ENCODE measurements at places on chromosomes 4 and X.

DNA sequence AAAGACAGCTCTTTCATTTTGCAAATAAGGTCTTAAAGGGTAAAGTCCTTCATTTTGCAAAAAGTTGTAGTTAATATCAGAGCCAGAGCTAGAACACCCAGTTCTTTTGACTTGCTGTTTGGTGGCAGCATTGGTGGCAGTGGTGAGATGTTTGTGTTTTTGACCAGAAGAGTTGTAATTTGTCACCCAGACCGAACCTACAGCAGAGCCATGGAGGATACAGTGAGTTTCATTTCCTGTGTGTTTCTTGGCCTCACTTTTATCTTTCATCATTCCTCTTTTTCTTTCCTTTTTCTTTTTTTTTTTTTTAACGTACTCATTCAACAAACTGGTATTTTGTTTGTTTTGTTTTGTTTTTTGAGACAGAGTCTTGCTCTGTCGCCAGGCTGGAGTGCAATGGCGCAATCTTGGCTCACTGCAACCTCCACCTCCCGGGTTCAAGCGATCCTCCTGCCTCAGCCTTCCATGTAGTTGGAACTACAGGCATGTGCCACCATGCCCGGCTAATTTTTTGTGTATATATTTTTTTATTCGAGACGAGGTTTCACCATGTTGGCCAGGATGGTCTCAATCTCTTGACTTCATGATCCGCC lies 116.4 kb downstream of the AFF1 start:
- no peak for DNase-seq

- DNase-seq: no peak
These were observed 13.2 kb upstream of the C1QTNF7 start for GRCh38 chr4:15414551-15415091.

DNA sequence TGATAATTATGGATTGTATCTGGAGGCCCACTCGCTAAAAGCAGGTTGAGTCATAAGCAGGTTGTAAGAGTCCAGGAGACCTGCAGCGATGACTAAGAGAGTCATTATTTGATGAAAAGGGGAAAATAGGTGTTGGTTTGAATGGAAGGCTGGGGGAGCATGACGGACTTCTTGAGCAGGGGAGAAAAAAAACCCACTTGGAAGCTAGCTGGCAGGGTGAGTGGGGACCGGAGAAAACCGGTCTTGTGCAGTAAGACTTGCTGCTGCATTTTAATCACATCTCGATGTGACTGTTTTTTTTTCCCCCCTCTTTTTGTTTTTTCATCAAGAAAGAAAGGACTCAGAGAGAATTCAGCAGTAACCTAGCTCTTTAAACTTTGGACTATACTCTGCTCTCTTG lies 90.0 kb downstream of the IGSF1 start:
- DNase-seq: no peak

- no peak for DNase-seq
These were observed 31.3 kb downstream of the IL13RA2 start for GRCh38 chrX:114985967-114986592.

DNA sequence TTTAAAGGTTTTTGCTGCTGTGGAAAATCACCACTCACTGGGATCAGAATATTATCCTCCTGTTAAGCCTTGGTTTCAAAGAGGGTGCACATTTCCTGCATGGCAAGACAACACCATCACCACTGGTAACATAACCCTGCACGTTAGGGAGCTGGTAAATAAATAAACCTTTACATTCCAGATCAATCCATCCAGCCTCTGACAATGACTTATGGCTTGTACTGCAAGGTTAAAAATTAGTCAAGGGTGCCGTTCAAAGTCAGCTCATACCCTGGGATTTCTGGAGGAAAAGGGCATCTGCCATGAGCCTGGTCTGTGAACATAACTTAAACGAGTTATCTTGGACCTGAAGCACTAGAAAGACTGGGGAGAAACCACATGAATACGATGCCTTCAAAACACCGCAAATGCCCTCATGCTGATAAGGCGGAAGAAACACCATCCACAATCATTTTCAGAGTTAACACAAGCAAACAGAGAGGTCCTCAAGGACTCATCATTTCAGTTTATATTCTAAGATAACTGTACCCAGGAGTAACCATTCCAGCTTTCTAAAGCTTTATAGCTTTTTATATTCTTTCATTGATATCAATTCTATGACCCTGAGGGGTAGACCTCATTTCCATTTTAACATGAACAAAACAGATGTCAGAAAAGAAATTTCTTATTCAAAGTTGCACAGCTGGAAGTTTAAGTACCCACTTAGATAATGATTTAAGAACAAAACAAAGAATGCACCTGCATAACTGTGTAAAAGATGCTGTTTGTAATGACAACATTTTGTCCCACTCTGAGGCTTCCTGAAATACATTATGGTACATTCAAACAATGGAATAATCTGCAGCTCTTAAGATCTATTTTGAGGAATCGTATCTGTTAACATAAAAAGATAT lies 103.1 kb downstream of the NPNT start:
- DNase-seq: no peak

GRCh38 chr4:152164561-152164960 lies 371.3 kb downstream of the FBXW7 start:
- DNase-seq: no peak

DNA sequence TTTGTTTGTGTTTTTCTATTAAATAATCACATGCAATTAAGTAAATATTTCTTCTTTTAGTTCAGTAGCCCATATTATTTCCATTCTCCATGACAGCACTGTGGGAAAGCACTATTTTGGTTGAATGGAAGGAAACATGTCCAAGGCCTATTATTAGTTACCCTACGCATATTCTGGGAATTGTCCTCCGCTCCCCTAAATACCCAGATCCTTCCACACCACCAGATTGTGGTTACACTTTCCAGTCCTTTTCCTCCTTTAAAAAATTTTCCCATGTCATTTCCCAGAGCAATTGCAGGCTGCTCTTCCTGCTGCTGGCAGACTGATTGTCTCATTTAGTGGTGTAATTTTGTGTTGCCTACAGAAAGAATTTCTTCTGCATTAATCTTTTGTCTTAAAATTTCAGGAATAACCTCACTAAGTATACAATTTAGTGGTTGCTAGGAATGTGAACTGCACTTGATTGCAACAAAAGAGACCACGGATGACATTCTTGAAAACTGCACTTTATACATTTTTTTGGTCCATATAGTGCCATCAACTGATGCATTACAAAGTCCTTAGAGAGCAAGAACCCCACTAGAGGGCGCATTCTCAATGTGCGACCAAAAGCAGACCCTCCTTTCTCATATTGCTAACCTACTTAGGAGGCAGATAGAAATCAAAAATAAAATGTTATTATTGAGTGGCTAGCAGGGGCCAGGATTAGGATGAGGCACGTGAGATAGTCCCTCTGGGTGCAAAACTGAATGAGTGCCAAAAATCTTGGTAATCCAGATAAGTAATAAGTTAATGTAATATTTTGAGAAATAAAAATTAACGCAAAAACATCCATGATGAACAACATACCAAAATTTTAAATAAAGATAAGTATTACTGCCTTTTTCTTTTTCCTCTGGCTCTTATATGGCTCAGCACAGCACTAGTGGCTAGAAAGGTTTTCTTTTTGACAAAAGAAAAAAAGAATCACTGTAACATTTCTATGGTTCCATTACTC lies 98.8 kb upstream of the IQCM start:
- no peak for DNase-seq

GRCh38 chr4:71765350-71765749 lies 18.5 kb downstream of the GC start:
- DNase-seq: no peak
